OCI-M1 (cell line): ENCODE measurements at places on chromosomes 13 and 19.
A peak's percentile ranks its signal among the peaks of the same experiment; 100 is the strongest.

- DNase-seq, result no peak
Observed at GRCh38 chr13:94525781-94526180, 46.3 kb upstream of the DCT start.

- no peak for DNase-seq
Observed at GRCh38 chr13:48400090-48400694, 12.7 kb downstream of the LPAR6 start.

DNA sequence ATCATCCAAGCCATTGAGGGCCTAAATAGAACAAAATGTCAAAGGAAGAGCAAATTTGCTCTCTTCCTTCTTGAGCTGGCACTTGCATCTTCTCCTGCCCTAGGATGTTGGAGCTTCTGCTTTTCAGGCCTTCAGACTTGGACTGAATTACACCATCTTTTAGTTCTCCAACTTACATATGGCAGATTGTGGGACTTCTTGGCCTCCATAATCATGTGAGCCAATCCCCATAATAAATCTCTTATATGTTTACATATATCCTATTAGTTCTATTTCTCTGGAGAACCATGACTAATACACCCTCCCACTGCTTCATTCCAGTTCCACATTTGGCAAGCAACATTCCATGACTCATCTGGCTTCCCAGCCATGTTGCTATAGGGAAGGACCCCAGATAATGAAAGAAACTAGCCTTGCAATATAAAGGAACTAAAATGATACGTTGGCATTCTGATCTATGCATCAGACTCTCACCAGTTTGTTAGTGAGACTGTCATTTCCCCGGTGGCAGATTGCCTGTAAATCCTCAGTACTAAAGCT is 11.0 kb upstream of the ACOD1 start:
- no peak for DNase-seq

GRCh38 chr19:54191011-54191810 is at the start of gene TSEN34:
TSEN34 (plus strand) TSS chr19:54191308; CDS start chr19:54191365, 57 bp downstream.
- DNase-seq, result peak; percentile 97

GRCh38 chr13:99527301-99527700 is 26.0 kb downstream of the TM9SF2 start:
- DNase-seq, result no peak

- no peak for DNase-seq
Observed at GRCh38 chr13:72151241-72151640, 284.2 kb upstream of the DACH1 start.

DNA sequence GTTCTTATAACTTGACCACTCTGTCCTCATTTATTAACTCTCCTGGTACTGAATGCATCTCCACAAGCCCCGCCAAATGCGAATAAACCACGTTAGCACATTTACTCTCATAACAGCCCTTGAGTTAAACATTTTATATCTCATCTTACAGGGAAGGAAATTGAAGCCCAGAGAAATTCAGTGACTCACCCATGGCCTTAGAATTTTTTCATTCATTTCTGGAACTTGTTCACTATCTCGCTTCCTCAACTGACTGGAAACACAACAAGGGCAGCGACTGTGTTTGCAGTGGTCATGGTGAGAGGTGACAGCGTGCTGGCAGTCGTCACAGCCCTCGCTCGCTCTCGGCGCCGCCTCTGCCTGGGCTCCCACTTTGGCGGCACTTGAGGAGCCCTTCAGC is 39.5 kb downstream of the SERP2 start:
- peak; percentile 45 for DNase-seq

DNA sequence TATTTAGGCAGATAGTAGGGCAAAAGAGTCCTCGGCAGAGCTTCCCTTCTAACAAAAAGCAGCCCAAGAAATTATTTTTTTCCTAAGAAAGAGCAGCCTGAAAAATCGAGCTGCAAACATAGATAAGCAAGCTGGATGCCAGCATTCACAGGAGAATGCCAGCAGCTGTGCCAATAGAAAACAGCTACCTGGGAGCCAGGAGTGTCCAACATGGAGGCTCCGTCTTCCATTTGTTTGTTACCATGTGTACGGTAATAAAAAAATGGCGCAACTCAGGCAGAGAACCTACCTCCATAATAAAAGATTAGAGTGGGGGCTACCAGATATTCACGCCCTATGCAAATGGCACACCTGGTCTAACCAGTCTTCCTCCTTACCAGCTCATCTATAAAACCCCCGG is 77.6 kb upstream of the IPO5 start:
- no peak for DNase-seq

DNA sequence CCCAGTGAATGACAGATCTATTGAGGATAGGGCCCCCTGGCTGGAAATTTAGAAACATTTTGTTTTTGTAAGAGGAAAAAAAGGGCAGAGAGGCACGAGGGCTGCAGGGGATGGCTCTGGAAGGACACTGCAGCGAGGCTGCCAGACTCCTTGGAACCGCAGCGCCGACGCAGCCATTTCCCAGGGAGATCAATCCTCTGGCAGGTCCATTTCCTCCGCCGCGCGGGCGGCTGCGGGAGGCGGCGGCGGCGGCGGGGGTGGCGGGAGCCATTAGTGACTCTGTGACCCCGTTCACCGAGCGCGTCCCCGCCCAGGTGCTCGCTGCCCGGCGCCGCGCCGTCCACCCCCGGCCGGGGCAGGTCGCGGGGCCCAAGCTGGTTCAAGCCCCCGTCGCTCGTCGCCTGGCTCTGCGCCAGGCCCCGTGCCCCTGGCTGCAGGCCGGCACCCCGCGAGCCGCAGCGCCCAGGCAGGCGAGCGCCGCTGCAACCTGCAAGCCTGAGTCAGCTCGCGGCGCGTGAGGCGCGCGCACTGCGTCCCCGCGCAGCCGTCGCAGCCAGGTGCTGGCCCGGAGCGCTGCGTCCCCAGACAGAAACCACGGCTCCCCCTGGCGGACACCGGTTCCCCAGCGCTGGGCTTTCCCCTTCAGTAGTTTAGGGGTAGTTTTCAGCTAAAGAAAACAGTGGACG is 192.6 kb downstream of the KATNAL1 start:
- DNase-seq, result peak; percentile 75

DNA sequence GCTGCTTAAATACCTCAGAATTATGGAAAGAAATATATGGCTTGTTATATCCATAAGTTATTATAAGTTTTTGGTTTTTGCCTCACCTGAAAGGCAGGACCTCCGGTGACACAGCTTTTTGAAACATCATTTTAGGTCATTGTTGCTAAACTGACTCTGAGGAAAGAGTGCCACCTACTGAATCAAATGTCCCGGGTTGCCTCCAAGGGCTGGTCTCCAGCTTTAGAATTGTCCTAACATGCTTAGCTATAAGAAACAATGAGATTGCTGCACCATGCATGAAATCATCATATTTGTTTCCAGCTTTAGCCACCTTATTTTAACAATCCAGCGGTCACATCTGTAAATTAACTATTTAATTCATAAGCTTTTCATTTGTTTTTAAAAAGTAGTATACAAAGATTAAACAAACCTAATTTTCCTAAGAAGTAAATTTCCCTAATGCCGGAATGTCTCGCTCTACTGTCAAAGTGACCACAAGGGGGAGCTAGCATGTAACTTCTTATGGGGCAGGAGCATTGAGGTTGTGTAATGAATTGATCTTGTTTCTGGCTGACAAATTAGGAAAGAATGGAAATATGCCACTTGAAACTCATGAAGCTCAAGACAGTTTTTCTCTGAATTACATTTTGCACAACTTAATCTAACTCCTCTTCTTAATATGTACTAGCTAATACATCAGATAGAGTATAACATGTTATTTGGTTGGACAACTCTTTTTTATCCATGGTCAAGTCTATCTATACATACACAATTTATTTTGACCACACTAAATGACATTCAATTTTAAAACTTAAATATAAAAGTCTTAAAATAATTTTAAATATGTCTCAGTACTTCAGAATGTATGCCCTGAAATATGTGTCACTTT is 6.7 kb upstream of the PCDH17 start:
- DNase-seq, result peak; percentile 87

DNA sequence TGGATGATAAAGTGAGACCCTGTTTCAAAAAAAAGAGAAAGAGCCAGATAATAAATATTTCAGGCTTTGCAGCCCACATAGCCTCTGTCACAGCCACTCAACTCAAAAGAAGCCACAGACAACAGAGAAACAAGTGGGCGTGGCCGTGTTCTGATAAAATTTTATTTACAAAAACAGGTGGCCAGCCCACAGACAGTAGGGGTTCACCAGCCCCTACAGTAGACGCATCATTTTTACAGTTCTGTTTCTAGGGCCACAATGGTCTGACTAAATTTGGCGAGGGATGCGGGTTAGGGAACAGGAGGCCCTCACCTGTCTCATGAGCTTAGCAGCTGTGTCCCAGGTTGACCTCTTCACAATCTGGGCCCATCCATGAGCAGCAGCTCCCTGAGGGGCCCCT is 59.5 kb downstream of the ARHGEF18 start:
- DNase-seq, result no peak

DNA sequence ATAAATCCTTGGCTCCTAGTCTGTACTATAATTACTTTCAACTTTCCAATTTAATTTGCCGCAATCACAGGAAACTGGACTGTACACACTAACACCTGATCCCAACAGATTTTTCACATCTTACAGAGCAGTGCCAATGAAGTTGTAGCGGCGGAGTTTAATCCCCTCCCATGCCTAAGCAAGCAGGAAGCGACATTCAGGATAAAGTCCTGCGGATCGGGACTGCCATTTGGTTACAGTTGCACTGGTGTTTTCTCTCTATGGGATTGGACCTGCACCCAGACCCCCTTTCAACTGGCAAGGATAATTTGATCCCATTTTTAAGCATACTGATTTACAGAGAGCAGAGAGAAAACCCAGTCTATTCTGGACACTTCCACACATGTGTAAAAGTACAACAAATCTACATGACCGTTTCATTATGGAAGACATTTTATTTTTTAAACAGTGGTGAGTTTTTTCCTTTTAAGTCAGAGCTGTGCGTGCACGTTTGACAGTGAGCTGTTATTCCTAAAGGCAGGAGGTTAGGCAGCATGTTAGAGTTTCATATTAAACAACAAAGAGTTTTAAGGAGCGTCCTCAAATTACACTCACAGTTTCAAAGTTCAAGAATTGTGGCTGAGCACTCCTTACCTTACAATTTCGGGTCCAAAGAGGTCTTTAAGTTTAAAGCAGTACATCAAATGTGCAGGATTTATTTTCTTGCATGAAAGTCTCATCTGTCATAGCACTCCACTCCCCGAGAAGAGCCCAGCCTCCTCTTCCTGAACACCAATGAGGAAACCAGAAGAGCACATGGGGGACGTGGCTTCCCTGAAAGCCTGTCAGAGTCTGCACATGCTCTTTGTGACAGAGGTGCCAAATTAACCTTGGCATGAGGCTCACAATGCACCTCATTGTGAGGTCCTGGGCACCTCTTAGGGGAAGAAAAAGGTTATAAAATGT is 141.6 kb upstream of the RFC3 start:
- peak; percentile 47 for DNase-seq

- DNase-seq, result peak; percentile 71
Observed at GRCh38 chr19:39846678-39847486, 703 bp upstream of the FBL start.

DNA sequence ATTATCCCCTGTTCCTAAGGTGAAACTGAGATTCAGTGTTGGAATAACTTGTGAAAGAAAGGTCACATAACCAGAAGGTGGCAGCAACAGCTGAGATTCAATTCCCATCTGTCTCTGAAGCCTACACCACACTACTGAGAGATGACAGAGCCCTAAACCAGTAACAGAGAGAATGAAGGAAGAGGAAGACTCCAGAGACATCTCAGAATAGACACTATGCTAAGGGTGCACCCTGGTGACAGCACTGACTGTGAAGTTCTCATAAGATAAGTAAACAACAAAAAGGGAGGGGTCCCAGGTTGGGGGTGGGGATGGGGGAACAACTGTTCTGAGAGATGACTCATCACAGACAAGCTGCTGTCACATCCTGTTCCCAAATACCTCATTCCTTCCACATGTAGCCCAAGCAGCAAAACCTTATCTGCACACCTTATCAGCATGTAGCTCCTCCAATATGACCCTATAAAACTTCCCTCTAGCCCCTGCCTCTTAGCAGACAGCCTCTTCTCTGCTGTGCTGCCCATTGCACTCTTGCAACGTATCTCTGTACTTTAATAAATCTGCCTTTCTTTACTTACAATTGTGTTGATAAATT is 46.5 kb downstream of the UTP14C start:
- peak; percentile 73 for DNase-seq

GRCh38 chr19:34999498-35000337 is at the start of gene GRAMD1A:
GRAMD1A (plus strand) TSS chr19:35000323; CDS start chr19:35000479, 156 bp downstream.
- peak; percentile 92 for DNase-seq

DNA sequence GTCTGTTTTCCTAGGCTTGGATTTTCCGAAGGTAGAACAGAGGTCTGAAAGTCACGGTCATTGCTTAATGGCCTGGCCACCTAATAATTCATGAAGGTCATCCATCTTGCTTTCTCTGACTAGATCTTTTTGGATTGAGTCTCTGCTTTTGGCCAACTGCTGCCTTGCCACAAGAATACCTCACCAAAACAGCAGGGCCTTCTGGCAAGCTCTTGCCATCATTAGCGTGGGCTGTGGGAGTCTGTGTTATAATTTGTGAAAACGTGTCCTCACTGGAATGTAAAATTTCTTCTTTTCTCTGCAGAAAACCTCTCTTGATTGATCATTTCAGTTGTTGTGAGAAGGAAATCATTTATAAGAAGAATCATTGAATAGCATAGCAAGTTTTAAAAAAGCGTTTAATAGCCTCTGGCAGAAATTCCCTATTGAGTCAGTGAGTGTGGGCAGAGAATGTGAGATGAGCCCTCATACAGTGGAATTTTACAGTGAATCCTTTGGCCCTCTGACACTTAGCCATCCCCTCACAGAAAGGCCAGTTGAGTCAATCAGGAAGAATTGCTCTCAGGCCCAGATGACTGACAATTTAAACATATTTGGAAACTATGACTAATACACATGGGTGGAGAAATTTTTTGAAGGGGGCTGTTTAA is 43.2 kb upstream of the ERICH6B start:
- DNase-seq, result no peak
